ENCODE measurements at places on chromosomes 7 and 10. TPM values are rescaled to one million over a fixed set of nuclear protein-coding genes. Genes with fewer than 3 reads are reported as not detected.

The SLC13A1 gene
- total RNA-seq: not detected

DNA sequence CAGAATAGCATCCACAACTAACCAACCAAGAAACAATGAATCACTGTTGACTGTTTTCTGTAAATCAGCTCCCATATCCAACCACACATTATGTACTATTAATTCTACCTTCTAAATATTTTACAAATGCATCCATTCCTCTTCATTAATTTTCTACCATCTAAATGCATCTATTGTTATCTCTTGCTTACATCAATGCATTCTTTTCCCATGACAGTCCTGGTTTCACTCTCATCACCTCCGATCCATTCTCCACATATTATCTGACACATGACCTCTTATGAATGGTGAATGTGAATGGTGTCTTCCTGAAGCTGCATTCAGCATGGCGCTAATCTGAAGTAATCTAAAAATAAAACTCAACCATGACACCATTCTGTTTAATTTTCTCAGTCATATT, 153.8 kb upstream of the CALCR start:
- no peaks in the 10 kb centered on the region for H3K4me1 ChIP-seq
- no peaks in the 10 kb centered on the region for H3K36me3 ChIP-seq
- no peaks in the 10 kb centered on the region for H3K27me3 ChIP-seq
- no peak overlapping the region for H3K4me3 ChIP-seq

The SCIN gene
- total RNA-seq: 0.93 TPM

DNA sequence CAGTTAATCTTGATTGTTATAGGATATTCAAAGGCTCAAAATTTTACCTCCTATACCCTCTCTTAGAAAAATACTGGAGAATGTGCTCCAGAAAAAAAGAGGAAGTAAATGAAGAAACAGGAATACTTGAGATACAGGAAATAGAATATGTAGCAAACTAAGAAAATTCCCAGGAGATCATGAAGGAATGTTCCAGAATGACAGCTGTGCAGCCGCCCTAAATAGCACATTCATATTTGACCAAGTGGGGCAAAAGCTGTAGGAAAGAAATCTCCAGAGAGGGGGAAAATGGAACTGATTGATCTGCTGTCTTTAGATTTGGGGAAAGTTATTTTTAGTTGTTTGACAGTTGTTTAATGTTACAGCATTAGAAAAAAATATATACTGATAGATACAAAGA, 46.2 kb upstream of the ZEB1 start:
- no peaks in the 10 kb centered on the region for H3K4me1 ChIP-seq
- H3K4me3 ChIP-seq: no peak overlapping the region
- no peaks in the 10 kb centered on the region for H3K36me3 ChIP-seq
- H3K27ac ChIP-seq: no peak overlapping the region
- no peak for DNase-seq

GRCh38 chr10:75858339-75858738, 426.9 kb downstream of the LRMDA start:
- no peaks in the 10 kb centered on the region for H3K36me3 ChIP-seq
- H3K27me3 ChIP-seq: no peaks in the 10 kb centered on the region
- no peak overlapping the region for H3K4me3 ChIP-seq

The DNAJC1 gene
- 28.9 TPM for total RNA-seq

- no peak overlapping the region for H3K27ac ChIP-seq
- DNase-seq: no peak
- H3K36me3 ChIP-seq: no peaks in the 10 kb centered on the region
- H3K4me1 ChIP-seq: no peaks in the 10 kb centered on the region
Observed at GRCh38 chr7:13551503-13551902, 438.0 kb downstream of the ETV1 start.

DNA sequence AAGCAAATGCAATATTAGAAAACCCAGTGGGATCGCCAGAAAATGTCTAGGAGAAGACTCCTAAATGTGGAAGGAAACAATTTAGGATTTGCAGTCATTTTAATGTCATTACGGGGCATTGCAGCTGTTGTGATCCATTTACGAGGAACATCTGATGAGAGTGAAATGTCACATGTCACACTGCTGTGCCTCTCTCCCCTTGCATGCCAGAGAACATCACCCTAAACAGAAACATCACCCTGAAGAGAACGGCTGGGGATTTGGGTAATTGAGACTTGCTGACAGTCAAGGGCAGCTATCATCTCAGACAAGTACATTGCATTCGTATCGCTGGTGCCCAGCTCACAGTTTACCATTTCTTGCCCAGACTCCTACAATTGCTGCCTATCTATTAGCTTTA, 785.7 kb upstream of the POM121L12 start:
- H3K4me3 ChIP-seq: no peak overlapping the region
- H3K4me1 ChIP-seq: no peaks in the 10 kb centered on the region
- DNase-seq: no peak
- H3K36me3 ChIP-seq: no peaks in the 10 kb centered on the region
- no peak overlapping the region for H3K27ac ChIP-seq
- no peaks in the 10 kb centered on the region for H3K27me3 ChIP-seq

DNA sequence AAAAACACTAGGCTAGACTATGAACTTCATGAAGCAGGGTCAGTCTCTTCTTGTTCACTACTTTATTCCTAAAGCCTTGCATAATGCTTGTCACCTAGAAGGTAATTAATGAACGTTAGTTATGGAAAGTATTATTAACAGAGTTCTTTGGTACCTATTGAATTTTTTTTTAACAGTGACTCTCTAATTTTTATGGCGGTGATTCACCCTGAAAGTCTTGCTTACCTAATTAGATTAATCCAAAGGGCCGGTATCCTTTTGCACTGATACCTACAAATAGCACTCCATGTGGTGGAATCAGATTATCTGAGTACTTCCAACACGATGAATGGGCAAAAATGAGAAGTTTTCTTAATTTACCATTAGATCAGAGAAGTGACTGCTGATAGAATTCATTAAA, 31.7 kb downstream of the STAM start:
- peaks cover 45% of the 10 kb centered on the region for H3K4me1 ChIP-seq
- H3K36me3 ChIP-seq: no peaks in the 10 kb centered on the region
- no peaks in the 10 kb centered on the region for H3K27me3 ChIP-seq
- H3K27ac ChIP-seq: no peak overlapping the region

DNA sequence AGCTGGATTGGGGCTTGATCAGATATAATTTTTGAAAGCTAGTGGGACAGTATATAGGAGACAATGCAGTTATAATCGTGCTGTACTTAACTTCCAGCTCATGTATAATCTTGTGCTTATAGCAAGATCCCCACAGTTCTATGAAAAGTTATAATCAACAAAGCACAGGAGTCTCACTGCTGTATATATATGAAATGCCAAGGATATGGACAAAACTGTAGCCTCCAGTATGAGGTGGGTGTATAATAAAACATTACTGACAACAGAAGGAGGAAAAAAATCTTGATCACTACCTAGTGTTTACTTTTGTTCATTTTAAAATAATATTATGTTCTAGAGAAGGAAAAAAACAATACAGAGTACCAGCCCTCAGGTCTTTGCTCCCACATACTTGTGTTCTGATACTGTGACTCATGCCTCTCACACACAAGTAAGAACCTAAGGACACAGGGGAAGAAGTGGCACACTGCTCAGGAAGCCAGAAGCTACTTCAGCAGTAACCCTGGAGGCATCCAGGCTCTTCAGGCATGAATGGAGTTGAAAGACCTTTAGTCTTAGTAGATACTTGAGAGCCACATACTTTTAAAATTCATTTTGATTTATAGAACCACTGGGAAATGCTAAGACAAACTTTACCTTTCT, 265.7 kb upstream of the IMMP2L start:
- H3K27me3 ChIP-seq: no peaks in the 10 kb centered on the region
- DNase-seq: no peak
- H3K4me3 ChIP-seq: no peak overlapping the region
- peaks cover 6% of the 10 kb centered on the region for H3K36me3 ChIP-seq
- no peaks in the 10 kb centered on the region for H3K4me1 ChIP-seq

GRCh38 chr7:30721211-30721610, 30.7 kb upstream of the INMT start:
- DNase-seq: no peak
- no peaks in the 10 kb centered on the region for H3K27me3 ChIP-seq
- no peak overlapping the region for H3K27ac ChIP-seq

GRCh38 chr10:122281018-122281626, 10.0 kb downstream of the BTBD16 start:
- no peaks in the 10 kb centered on the region for H3K36me3 ChIP-seq
- no peaks in the 10 kb centered on the region for H3K4me1 ChIP-seq
- no peak for DNase-seq
- H3K27ac ChIP-seq: no peak overlapping the region

DNA sequence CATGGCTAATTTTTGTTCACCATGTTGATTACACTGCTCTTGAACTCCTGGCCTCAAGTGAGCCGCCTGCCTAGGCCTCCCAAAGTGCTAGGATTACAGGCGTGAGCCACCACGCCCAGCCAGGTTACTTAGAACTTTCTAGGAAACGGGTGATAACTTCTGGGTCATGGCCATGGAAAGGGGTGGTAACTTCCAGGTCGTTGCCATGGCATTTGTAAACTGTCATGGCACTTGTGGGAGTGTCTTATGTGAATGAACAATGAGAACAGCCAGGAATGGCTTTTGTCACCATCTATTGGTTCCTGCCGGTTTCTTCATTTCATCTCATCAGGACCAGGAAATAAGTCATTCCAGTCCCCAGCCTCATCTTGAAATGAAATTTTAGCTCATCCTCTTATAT, 120.9 kb downstream of the SLC16A9 start:
- H3K4me1 ChIP-seq: no peaks in the 10 kb centered on the region
- no peaks in the 10 kb centered on the region for H3K36me3 ChIP-seq
- no peak overlapping the region for H3K4me3 ChIP-seq
- DNase-seq: no peak

GRCh38 chr10:44394696-44395381, 9.9 kb upstream of the CXCL12 start:
- no peak overlapping the region for H3K4me3 ChIP-seq
- DNase-seq: no peak
- H3K4me1 ChIP-seq: no peaks in the 10 kb centered on the region
- no peaks in the 10 kb centered on the region for H3K36me3 ChIP-seq
- no peaks in the 10 kb centered on the region for H3K27me3 ChIP-seq
- no peak overlapping the region for H3K27ac ChIP-seq

DNA sequence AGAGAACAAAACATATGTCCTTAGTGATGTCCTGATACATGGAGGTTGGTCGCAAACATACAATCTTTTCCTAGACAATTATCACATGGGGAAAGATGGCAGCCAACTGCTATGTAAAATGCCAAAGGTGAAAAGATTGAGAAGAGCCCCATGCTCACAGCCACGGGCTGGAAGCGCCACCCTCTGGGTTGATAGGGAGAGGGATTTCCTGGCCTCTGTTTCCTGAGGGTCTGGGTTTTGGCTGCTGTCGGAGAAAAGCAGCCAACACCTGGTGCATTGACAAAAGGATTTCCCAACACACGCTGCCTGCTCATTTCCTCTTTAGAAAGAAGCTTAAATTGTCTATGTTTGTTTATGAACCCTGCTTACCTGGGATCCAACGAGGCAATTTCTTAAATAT, 43.8 kb downstream of the ITIH5 start:
- H3K27ac ChIP-seq: no peak overlapping the region
- peaks cover 11% of the 10 kb centered on the region for H3K4me1 ChIP-seq
- H3K27me3 ChIP-seq: no peaks in the 10 kb centered on the region
- H3K36me3 ChIP-seq: no peaks in the 10 kb centered on the region
- no peak overlapping the region for H3K4me3 ChIP-seq
